NCI-H2029 treated with DMSO at 0.1 percent for 48 hours (cell line): ENCODE measurements at places on chromosomes 7 and 10.

DNA sequence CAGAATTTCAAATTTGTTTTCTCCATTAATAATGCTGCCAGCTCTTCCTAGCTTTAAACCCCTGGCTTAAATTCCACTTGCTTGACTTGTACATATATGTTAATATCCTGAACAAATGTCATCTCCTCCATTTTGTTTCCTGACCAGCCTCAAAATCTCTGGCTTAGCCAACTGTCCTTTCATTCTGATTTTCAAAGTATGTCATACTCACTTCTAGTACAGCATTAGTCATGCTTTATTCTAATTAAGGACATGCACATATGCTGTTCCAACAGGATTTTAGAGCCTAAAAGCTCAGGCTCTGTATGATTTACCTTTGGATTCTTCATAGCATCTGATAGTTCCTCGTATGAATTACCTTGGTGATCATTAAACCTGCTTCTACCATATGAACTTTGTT, 158.3 kb downstream of the ZNF438 start:
- DNase-seq: no peak

DNA sequence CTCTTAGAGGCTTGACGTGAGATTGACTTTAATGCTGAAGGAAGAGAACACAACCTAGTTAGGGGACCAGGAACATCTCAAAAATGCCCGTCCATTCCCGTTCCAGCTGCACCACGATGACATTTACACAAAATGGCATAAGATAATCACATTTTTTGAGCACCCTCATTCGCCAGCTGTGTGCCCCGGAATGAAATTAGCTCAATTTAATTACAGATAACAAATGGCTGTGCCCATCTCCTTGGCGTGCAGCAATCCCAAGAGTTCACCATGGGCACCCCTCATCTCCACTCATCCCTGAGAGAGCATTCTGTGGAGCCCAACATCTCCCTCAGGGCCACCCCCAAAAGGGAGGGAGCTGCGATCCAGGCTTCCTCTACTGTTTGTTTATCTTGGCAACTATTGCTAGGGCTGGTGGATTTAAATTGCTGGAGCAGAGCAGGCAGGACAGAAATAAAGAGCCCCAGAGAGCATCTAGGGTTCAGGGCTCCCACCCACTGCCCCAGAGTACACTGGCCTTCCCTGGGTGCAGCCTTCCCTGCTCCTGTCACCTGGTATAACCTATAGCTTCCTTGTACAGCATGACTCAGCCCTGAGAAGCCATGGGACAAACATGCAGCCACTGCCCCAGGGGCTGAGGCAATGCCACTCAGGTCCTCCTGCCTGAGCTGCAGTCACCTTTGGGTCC, 263.5 kb downstream of the ZEB1 start:
- no peak for DNase-seq

DNA sequence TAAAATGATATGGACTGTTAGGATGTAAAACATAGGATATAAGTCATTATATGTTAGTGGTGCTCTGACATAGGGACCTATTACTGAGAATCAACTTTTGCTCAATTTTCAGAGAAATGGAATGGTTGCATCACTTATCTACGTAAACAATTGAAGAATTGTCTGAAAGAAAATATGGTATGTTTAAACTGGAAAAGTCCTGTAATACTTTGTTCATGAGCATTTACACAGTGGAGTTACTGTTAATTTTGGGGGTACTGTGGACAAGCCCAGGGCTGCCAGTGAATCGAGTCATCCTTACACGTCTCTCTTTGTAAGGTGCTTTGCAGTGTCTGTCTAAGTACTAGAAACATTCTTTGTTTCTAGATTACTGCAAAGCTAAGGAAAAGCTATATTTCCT, 152.0 kb downstream of the ZNF22 start:
- DNase-seq: no peak

DNA sequence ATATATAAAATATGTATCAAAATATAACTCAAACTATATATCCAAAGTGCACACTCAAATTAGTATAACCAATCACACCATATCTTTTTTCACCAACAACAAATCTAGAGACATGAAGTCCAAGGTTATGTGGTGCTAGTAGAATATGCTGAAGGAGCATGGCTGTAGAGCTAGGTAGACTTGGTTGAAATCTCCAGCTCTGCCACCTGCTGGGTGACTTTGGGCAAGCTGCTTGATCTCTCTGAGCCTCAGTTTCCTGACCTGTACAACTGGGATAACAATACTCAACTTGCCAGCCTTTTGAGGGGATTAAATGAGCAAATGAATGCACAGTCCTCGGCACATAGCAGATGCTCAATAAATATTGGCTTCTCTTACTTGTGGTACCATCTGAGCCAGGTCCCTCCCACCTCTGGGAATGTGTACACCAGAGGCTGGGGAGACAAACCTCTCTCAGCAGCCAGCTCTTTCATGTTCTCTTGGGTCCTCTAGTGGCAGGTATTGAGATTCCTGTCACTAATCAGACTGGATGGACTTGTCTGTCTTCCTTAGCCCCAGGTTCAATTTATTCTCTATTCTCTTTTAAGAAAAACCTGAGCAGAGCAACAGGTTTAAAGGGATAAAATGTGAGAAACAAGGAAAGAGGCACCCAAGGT, 94.3 kb upstream of the PDE1C start:
- no peak for DNase-seq

DNA sequence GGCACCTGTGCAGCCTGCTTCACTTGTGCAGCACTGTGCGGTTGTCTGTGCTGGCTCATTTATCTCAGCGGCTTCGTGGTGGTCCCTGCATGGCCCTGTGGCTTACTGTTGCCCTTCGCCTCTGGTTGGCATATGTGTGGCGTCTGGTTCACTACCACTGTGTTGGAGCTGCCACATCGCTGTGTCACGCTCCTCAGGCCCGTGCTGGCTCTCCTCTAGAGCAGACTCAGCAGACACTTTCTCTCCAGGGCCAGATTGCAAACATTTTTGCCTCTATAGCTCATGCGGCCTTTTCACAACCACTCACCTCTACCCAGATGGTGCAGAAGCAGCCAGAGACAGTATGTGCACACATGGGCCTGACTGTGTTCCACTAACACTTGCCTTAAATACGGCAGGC, 37.9 kb downstream of the PPP2R2D start:
- DNase-seq: no peak

- no peak for DNase-seq
Observed at GRCh38 chr7:5523052-5523711, 99.5 kb upstream of the TNRC18 start.

DNA sequence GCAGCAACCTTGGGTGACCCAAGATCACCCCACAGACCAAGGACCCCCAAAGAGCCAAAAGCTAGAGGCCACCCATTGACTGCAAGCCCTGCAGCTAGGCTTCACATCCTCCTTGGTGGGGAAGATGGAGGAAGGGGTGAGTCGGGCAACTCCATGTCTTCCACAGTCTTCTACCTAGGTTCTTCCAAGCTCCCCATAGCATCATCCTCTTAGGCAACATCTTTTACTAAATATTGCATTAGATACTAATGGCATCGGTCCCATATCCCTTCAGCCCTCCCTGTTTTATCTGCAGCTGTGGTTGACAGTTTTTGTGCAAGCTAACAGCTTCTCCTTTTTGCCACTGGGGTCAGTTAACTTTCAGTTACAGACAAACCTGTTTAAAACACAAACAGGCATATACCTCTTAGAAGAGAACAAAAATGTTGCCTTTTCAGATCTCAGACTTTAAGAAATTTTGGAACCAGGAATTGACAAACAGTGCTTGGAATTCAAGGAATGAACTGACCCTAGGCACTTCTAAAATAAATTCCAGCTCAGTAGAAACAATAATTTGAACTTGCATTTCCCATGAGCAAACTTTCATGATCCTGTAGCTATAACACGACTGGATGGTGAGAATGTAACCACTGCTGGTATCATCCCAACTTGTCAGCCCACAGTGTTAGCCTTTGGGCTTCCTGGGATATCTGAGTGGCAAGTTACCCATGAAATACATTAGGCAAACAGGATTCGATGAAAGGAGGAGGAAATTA, 33.9 kb upstream of the MSMB start:
- DNase-seq: no peak

DNA sequence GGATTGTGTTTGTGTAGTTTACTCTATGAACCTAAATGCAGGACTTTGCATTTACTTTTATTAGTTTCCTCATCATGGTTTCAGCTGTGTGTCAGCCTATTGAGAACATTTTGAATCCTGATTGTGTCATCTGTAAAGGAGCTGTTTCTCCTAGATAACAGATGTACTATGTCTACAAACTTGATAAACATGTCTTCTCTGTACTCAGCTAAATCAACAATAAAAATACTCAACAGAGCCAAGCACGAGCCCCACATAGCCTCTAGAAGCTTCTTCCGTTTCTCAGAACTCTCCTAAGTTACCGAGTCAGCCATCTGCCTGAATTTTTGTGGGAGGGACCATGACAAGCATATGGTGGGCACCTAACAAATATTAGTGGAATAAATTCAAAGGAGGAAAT, 234.7 kb downstream of the SKAP2 start:
- DNase-seq: no peak

DNA sequence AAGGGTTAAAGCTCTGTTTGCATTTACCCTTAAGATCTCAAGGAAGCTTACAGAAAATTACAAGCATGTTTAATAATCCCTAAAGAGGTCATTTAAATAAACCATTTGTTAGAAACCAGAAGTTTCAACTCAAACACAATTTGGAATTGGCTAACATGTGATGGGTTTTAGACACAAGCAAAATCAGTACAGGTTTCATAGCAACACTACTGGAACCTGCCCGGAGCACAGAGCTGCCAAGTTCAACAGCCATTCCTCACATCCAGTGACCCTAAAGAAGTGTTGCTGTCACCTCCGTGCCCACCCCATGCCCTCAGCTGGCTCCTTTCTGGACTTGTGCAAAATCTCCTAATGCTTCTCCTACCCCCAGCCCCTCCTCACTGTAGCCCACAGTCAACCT, 338.8 kb upstream of the AUTS2 start:
- no peak for DNase-seq

- no peak for DNase-seq
Observed at GRCh38 chr7:56007167-56007652, 42.8 kb downstream of the NIPSNAP2 start.

DNA sequence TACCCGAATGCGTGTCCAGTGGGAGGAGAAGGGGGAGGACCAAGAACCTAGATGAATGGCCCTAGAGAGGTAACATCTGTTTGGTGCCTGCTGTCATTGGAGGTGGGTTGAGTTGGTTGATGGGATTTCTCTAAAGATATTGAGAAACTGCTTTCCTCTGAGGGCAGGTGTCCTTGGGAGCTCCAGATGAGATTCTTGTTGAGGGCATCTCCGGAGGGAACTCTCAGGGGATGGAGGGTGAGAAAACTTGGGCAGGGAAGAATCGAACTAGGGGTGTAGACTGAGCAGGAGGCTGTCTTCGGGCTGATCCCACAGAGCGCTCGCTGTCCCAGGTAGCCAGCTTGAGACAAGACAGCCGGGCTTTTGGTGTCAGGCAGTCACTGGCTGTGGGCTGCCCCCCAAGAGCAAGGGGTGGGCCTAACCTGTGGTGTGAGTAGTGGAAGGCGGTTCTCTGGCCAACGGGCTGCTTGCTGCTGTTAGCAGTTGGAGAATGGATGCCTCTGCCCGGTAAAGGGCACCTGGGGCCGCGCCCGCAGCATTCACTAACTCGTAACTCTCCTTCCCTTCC, 3.7 kb downstream of the IRF5 start:
- DNase-seq: no peak

DNA sequence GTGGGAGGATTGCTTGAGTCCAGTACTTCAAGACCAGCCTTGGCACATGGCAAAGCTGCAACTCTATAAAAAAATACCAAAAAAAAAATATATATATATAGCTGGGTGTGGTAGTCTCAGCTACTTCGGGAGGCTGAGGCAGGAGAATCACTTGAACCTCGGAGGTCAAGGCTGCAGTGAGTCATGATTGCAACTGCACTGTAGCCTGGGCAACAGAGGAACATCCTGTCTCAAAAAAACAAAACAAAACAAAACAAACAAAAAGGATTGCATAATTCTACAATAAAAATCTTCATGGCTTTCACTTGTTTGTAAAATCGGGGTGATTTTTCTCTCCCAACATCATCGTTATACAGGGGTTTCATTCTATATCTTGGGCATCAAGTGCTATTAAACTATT, 35.1 kb downstream of the GUSB start:
- DNase-seq: no peak

DNA sequence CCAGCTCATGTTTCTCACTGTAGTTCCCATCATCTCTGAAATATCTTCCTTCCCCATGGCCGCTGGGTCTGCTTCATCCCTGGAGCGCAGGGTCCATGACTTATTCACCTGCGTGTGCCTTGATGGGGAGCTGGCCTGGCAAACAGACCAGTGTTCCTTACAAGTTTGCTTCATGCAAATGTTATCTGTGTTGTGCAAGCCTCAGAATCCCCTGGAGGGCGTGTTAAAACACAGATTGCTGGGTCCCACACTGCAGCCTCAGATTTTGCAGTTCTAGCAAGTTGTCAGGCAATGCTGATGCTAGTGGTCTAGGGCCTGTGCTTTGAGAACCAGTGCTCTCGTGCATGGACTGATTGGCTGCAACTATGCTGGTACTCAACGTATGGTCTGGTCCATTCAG, 7.2 kb upstream of the DMBT1 start:
- DNase-seq: no peak

DNA sequence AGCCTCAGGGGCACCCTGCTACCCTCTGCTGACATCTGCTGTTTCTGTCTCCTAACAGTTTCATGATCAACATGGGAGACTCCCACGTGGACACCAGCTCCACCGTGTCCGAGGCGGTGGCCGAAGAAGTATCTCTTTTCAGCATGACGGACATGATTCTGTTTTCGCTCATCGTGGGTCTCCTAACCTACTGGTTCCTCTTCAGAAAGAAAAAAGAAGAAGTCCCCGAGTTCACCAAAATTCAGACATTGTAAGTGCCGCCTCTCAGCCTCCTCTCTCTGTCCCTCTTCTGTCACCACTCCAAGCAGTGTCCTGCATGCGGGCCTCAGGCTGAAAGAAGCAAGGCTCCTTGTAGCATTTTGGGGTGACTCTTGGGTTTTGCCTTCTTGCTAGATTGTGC, 39.0 kb downstream of the POR start:
- DNase-seq: no peak

GRCh38 chr7:107390916-107391315, 78.9 kb upstream of the GPR22 start:
- no peak for DNase-seq

DNA sequence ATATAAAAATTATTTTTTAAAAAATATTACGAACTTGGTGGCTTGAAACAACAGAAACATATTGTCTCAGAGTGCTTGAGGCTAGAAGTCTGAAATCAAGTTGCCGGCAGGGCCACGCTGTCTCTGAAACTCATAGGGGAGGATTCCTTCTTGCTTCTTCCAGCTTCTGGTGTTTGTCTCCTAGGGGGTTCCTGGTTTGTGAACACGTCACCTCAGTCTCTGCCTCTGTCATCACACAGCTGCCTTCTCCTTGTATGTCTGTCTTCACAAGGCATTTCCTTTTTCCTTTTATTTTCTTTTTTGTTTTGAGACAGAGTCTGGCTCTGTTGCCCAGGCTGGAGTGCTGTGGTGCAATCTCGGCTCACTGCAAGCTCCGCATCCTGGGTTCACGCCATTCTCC, 12.7 kb upstream of the SNX8 start:
- DNase-seq: no peak

- DNase-seq: no peak
Observed at GRCh38 chr7:2845034-2845592, 1.0 kb upstream of the GNA12 start.
